ENCODE measurements at places on chromosomes 3 and 15. TPM values are rescaled to one million over a fixed set of nuclear protein-coding genes. Genes with fewer than 3 reads are reported as not detected.

LMAN1L gene
- total RNA-seq: not detected

SERINC4 gene
- 0.31 TPM for total RNA-seq

ESYT3 gene
- total RNA-seq: 12.6 TPM

- DNase-seq: no peak
These were observed 13.3 kb upstream of the SH3BP5 start for GRCh38 chr3:15345608-15346137.

- no peak for DNase-seq
These were observed 10.2 kb downstream of the GLCE start for GRCh38 chr15:69170597-69170996.

GRCh38 chr3:36135863-36136262 is 244.4 kb upstream of the STAC start:
- DNase-seq: no peak

GRCh38 chr3:183515968-183516851 is 39.3 kb downstream of the KLHL6 start:
- no peak for DNase-seq
